SJSA1 (cell line): ENCODE measurements at places on chromosomes 5 and 9. TPM values are rescaled to one million over a fixed set of nuclear protein-coding genes. Genes with fewer than 3 reads are reported as not detected.

Gene CD274
- 6.2 and 8.0 TPM in 2 replicates for total RNA-seq

Gene GCNT1
- total RNA-seq = 14.6 and 17.8 TPM in 2 replicates

- no peaks in the 10 kb centered on the region for H3K27me3 ChIP-seq
- peak overlapping the region; percentile 78 for H3K27ac ChIP-seq
- H3K4me3 ChIP-seq = peak overlapping the region; percentile 97
- peaks cover 6% of the 10 kb centered on the region for H3K36me3 ChIP-seq
Observed at GRCh38 chr5:72955143-72955767, 586 bp upstream of the FCHO2 start.

DNA sequence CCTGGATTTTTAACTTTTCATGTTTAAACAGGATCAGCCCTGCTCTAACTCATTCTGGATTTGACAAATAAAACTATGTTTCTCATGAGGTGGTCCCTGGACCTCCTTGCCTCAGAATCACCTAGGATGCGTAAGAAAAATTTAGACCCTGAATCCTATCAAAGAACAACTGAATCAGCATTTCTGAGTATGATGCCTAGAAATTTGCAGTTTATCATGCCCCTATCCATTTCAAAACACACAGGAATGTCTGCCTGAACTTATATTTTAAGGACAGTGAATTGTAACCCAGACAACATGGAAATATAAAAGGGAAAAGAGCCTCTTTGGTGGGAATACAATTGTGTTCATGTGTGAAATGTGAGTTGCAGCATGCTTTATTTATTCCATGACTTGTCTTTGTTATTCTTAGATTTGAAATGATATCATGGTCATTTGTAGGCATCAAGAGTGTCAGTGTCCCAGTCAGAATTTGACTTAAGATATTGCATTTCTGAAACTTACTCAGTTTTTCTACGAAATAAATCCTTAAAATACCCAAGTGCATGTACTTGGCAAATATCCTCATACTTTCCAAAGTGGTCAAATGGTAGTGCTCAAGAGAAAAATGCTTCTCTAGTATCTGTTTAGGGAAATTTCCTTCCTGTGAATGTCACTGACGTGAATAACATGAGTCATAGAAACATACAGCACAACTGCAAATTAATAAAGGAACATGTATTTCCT, 144.3 kb downstream of the GIN1 start:
- H3K27ac ChIP-seq = no peak overlapping the region
- peaks cover 17% of the 10 kb centered on the region for H3K4me1 ChIP-seq
- H3K36me3 ChIP-seq = peaks cover 12% of the 10 kb centered on the region
- H3K4me3 ChIP-seq = no peak overlapping the region
- no peak for DNase-seq

- peak overlapping the region; percentile 86 for H3K27ac ChIP-seq
- H3K36me3 ChIP-seq = no peaks in the 10 kb centered on the region
- H3K4me1 ChIP-seq = peaks cover 32% of the 10 kb centered on the region
- H3K4me3 ChIP-seq = no peak overlapping the region
- H3K27me3 ChIP-seq = no peaks in the 10 kb centered on the region
Observed at GRCh38 chr5:10789021-10789420, 28.0 kb upstream of the DAP start.

DNA sequence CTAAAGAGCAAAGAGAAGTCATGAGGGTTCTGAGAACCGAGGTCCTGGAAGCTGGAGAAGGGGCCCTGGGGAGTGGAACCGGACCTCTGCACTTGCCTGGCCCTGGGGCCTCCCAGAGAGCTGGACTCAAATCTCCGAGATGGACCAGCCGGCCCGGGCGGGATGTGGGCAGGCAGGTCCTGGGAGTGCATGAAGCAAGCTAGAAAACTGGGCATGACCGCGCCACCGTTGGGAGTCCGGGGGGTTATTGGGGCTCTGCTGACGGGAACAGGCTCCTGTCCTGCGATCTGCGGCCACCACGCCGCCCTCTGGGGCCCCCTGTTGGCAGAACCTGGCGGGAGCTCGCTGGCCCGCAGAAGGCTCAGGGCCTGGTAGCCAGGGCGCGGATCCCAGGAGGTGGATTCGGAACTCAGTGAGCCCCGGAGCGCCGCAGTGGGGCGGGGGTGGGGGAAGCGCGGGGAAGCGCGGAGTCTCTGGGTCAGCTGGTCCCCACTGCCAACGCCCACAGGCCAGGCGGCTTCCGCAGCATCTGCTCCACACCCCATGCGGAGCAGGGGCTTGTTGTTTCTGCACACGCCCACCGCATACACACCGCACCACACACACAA, 150.6 kb downstream of the ERCC6L2 start:
- peaks cover 14% of the 10 kb centered on the region for H3K4me1 ChIP-seq
- no peak for DNase-seq
- no peaks in the 10 kb centered on the region for H3K27me3 ChIP-seq
- no peak overlapping the region for H3K27ac ChIP-seq

DNA sequence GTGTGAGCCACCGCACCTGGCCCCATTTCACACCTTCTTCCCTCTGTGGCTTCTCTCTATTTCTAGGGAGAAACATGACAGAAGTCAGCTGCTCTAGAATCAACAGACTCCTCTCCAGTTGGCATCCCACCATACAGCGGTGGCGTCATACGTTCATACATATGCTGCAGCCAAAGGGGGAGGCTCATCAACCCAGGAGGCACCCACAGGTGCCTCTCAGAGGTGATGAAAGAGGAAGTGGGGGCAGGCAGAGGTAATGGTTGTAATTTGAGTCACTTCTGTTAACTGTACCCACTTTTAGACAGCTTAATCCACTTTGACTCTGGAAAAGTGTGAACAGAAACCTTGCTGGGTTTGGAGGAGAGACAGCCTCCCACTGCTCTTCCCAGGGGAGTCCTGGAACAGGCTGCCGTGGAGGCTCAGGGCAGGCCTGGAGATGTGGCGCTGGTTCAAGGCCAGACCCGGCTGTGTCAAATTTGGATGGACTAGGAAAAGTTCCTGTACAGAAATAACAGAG, 47.3 kb upstream of the SUB1 start:
- no peaks in the 10 kb centered on the region for H3K4me1 ChIP-seq
- H3K27me3 ChIP-seq = no peaks in the 10 kb centered on the region
- H3K36me3 ChIP-seq = no peaks in the 10 kb centered on the region
- no peak for DNase-seq
- no peak overlapping the region for H3K4me3 ChIP-seq

Gene JMY
- total RNA-seq = 2.3 and 2.9 TPM in 2 replicates

Gene BTNL8
- total RNA-seq = not detected in 2 replicates

GRCh38 chr5:139118804-139119203, 79.4 kb downstream of the SIL1 start:
- H3K36me3 ChIP-seq = peaks cover 23% of the 10 kb centered on the region
- no peak for DNase-seq
- no peaks in the 10 kb centered on the region for H3K4me1 ChIP-seq
- no peak overlapping the region for H3K4me3 ChIP-seq
- no peaks in the 10 kb centered on the region for H3K27me3 ChIP-seq
- H3K27ac ChIP-seq = no peak overlapping the region

Gene SLC4A9
- total RNA-seq = not detected in 2 replicates

DNA sequence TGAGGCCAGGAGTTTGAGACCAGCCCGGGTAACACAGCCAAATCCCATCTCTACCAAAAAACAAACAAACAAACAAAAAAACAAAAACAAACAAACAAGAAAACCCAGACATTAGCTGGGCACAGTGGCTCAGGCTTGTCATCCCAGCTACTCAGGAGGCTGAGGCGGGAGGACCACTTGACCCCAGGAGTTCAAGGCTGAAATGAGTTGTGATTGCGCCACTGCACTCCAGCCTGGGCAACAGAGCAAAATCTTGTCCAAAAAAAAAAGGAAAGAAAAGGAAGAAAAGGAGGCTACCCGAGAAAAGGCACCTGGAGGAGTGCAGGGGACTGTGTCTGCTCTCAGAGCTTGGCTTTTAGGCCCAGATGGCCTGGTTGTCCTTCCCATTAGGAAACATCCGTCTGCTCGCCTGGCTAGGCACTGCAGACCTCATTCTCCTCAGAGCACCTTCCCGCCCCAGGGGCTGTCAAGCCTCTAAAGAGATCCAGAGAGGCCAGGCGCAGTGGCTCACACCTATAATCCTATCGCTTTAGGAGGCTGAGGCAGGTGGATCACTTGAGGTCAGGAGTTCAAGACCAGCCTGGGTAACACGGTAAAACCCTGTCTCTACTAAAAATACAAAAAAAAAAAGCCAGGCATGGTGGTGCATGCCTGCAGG, 185.3 kb upstream of the IER5L start:
- H3K4me3 ChIP-seq = no peak overlapping the region
- no peaks in the 10 kb centered on the region for H3K27me3 ChIP-seq
- no peaks in the 10 kb centered on the region for H3K4me1 ChIP-seq
- no peak for DNase-seq

DNA sequence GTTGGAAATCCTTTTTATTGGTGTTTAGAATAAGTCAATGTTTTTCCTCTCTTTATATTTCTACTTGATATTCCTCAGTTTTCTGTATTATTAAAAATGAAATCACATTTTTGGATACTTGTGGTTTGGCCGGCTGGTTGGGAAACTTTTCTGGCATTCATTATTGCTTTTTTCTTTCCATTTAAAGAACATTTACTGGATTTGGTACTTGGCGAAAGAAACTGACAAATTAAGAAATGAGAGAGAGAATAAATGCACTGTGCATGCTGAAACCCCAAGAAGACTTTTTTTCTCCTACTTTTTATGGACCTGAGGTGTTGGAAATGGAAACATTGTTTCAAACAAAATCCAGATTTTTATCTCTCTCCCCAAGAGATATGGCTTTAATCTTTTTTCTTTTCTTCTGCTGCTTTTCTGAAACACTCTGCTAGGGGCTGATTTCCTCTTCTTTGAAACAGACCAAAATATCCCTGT, 128.4 kb downstream of the SNX18 start:
- H3K27me3 ChIP-seq = no peaks in the 10 kb centered on the region
- H3K36me3 ChIP-seq = no peaks in the 10 kb centered on the region
- H3K4me3 ChIP-seq = no peak overlapping the region
- peaks cover 27% of the 10 kb centered on the region for H3K4me1 ChIP-seq
- no peak for DNase-seq

GRCh38 chr9:131610231-131610761, 65.0 kb downstream of the PRRT1B start:
- H3K4me1 ChIP-seq = peaks cover 45% of the 10 kb centered on the region
- no peaks in the 10 kb centered on the region for H3K27me3 ChIP-seq
- no peak overlapping the region for H3K27ac ChIP-seq
- DNase-seq = no peak
- no peak overlapping the region for H3K4me3 ChIP-seq
- H3K36me3 ChIP-seq = no peaks in the 10 kb centered on the region; the same call in 1 of the 2 replicates

GRCh38 chr5:65927503-65928321, 1.3 kb downstream of the ERBIN start:
- peak overlapping the region; percentile 98 for H3K27ac ChIP-seq
- H3K4me1 ChIP-seq = peaks cover 42% of the 10 kb centered on the region
- no peak for DNase-seq

DNA sequence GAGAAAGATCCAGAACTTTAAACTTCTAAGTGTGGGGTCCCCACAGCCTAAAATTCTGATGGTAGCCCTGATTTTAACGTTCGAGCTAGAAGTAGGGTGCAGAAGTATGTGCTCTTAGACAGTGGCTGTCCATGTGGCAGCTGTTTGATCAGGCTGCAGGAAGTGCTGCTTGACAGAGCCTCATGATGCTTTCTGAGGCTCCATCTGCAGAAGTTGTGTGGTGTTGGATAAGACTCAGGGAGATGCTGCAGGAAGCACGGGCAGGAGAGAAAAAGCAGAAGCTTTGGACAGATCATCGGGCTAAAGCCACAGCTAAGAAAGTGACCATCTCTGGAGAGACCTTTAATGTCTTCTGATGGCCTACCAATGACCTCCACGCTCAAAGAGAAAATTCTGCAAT, 8.1 kb downstream of the MTMR12 start:
- DNase-seq = no peak
- no peak overlapping the region for H3K4me3 ChIP-seq
- no peaks in the 10 kb centered on the region for H3K36me3 ChIP-seq
- H3K27me3 ChIP-seq = no peaks in the 10 kb centered on the region

Gene CDC25C
- total RNA-seq = 36.5 and 40.0 TPM in 2 replicates

Gene IL7R
- total RNA-seq = 86.6 and 90.1 TPM in 2 replicates

Gene PPIC
- total RNA-seq = 131 and 133 TPM in 2 replicates

GRCh38 chr9:121199921-121200320, 1.7 kb downstream of the RAB14 start:
- peaks cover 19% of the 10 kb centered on the region for H3K4me1 ChIP-seq
- H3K36me3 ChIP-seq = peaks cover 7% of the 10 kb centered on the region
- no peak for DNase-seq
- H3K27me3 ChIP-seq = no peaks in the 10 kb centered on the region
- H3K27ac ChIP-seq = no peak overlapping the region
- H3K4me3 ChIP-seq = peak overlapping the region; percentile 87

GRCh38 chr5:136198453-136198852, 5.5 kb upstream of the SMIM32 start:
- H3K27ac ChIP-seq = no peak overlapping the region
- peaks cover 52% of the 10 kb centered on the region for H3K27me3 ChIP-seq

Gene GRM6
- total RNA-seq = not detected in 2 replicates

DNA sequence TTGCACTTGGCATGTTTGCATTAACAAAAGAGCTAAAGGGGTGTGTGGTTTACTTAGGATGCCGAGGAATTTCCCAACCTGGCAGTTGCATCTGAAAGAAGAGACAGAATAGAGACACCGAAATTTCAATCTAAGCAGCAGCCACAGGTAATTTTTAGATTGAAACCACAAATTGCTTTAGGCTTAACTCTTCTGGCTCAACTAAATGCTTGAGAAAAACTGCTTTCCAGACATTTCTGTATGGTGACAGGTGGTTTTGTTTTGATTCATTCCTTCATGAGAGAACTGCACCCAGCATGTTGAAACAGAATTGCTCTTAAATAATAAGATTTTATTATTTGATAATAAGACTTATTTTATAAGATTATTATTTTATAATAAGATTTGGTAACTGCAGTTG, 21.5 kb downstream of the SECISBP2 start:
- H3K36me3 ChIP-seq = peaks cover 51% of the 10 kb centered on the region
- H3K27ac ChIP-seq = no peak overlapping the region
- H3K4me3 ChIP-seq = no peak overlapping the region

DNA sequence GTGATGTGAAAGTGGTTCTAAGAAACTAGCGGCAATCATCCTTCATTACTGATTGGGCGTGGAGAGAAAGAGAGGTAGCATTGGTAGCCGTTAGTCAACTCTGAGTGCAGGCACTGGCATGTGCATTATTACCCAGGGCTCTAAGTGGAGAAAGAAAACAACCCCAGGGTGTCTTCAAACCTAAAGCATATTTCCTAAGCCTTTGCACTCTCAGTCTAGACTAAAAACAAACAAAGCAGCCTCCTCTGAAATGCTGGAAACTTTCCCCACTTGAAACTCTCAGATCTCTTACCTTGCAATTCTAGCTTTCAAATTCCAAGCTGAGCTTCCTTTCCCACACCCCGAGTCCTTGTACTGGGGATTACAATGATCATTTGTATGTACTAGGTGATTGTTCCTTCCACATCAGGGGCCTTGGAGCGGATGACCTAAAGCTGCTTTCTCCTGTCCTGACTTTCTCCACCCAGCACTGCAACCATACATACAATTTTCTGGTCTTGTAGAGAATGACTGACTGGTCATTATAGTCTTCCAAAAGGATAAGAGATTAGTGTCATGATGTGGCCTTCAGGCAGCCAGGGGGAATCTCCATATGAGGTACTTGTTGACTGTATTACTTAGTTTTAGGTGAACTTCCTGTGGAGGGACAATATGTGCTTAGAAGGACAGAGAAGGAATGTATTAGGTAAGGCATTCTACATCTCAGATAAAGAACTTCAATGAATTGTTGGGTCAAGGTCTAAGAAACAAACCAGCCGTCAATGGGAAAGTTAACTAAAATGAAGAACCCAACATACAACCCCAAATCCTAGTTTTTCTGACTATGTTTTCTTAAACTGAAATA, 98.3 kb upstream of the CDKN2B start:
- H3K4me3 ChIP-seq = no peak overlapping the region
- peaks cover 80% of the 10 kb centered on the region for H3K4me1 ChIP-seq
- no peak for DNase-seq

- H3K36me3 ChIP-seq = peaks cover 57% of the 10 kb centered on the region
- DNase-seq = no peak
- H3K27me3 ChIP-seq = no peaks in the 10 kb centered on the region
- H3K4me1 ChIP-seq = peaks cover 61% of the 10 kb centered on the region
- no peak overlapping the region for H3K4me3 ChIP-seq
Observed at GRCh38 chr5:172854451-172854871, 20.4 kb downstream of the ERGIC1 start.

Gene CCL19
- total RNA-seq = not detected in 2 replicates
